H1 (cell line): ENCODE measurements at places on chromosomes 6 and 20. TPM values are rescaled to one million over a fixed set of nuclear protein-coding genes. Genes with fewer than 3 reads are reported as not detected.

Gene KIF6
- 0.65 and 1.5 TPM in 2 replicates for total RNA-seq

Gene GGT7
- 24.1 and 25.5 TPM in 2 replicates for total RNA-seq

Gene RIMS4
- 44.2 and 49.8 TPM in 2 replicates for total RNA-seq

Gene SSTR4
- not detected in 2 replicates for total RNA-seq

Gene LRRN4
- 0.61 and 0.89 TPM in 2 replicates for total RNA-seq

Gene ROMO1
- total RNA-seq, result 164 and 173 TPM in 2 replicates

Gene LIME1
- total RNA-seq, result 3.3 and 4.5 TPM in 2 replicates

Gene CSNK2A1
- 247 and 260 TPM in 2 replicates for total RNA-seq

- no peaks in the 10 kb centered on the region for H3K36me3 ChIP-seq
- DNase-seq, result no peak
- H3K27me3 ChIP-seq, result no peaks in the 10 kb centered on the region
- no peak overlapping the region for H3K27ac ChIP-seq
- H3K4me3 ChIP-seq, result no peak overlapping the region
Observed at GRCh38 chr20:39736434-39737327, 774.5 kb downstream of the DHX35 start.

DNA sequence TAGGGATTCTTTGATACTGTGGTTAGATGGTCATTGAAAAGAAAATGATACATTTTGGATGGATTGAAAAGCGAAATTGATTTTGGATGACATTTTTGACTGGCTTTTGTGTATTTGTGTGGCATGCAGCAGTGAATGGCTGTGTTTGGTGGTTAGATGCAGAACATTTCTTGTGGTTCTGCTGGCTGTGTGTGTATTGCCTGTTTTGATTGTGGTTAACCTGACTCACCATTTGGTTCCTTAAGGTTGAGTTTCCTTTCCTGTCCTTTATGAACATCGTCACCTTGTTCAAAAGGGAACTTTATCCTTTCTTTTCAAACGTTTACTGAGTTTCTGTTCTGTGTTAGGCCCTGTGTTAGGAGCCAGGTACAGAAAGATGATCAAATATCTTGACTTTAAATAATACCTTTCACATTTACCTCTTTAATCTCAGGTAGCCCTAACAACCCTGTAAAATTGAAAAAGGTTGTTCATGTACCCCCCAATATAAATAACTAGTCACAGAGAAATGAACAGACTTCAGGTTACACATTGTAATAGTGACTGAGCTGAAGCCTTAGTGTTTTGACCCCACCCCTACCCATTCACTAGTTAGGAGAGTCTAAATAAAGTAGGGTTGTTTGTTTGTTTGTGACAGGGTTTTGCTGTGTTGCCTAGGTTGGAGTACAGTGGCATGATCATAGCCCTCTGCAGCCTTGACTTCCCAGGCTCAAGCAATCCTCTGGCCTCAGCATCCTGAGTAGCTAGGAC lies 23.8 kb downstream of the ANKS1A start:
- H3K27me3 ChIP-seq, result no peaks in the 10 kb centered on the region
- H3K4me3 ChIP-seq, result no peak overlapping the region
- H3K36me3 ChIP-seq, result no peaks in the 10 kb centered on the region
- no peaks in the 10 kb centered on the region for H3K4me1 ChIP-seq
- no peak for DNase-seq

- H3K36me3 ChIP-seq, result no peaks in the 10 kb centered on the region
- no peaks in the 10 kb centered on the region for H3K27me3 ChIP-seq
- no peak overlapping the region for H3K4me3 ChIP-seq
- no peak overlapping the region for H3K27ac ChIP-seq
Observed at GRCh38 chr6:71194724-71195123, 93.9 kb upstream of the OGFRL1 start.

GRCh38 chr6:7214468-7214867 lies 98.5 kb downstream of the SSR1 start:
- no peak overlapping the region for H3K4me3 ChIP-seq
- H3K27ac ChIP-seq, result no peak overlapping the region
- H3K36me3 ChIP-seq, result peaks cover 11% of the 10 kb centered on the region
- peaks cover 4% of the 10 kb centered on the region; the same call in 1 of the 2 replicates for H3K4me1 ChIP-seq
- DNase-seq, result no peak

GRCh38 chr6:136612666-136613389 lies 62.6 kb upstream of the MAP7 start:
- H3K4me3 ChIP-seq, result no peak overlapping the region
- H3K36me3 ChIP-seq, result no peaks in the 10 kb centered on the region
- no peaks in the 10 kb centered on the region; the same call in none of the 2 replicates for H3K4me1 ChIP-seq

DNA sequence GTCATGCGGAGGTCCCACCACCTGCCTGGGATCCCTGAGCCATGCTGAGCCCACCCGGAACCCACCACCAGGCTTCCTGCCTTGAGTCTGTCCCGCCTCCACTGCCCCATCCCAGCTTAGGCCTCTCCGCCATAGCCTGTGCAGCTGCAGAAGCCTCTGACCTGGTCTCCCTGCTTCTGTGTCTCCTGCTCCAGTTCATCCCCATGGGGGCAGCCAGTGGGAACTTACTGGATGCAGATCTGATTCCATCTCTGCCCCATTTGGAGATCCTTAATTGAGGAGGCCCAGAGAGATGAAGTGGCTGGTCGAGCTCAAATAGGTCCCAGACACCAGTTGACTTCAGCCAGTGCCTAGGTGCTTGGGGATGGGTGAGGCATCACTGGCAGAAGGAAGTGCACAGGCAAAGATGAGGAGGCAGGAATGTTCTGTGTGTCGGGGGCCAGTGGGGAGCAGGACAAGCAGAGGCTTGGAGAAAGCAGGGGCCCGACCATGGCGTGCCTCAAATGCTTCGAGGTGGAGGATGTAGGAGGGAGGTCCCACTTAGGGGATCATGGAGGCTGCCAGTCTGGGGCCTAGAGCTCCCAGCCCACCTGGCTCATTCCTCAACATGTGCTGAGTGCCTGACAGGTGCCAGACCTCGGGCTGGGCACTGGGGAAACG lies 112.8 kb downstream of the TOX2 start:
- no peaks in the 10 kb centered on the region for H3K4me1 ChIP-seq
- DNase-seq, result no peak
- H3K27me3 ChIP-seq, result no peaks in the 10 kb centered on the region
- H3K36me3 ChIP-seq, result no peaks in the 10 kb centered on the region
- no peak overlapping the region for H3K27ac ChIP-seq
- H3K4me3 ChIP-seq, result no peak overlapping the region

GRCh38 chr6:85561750-85562357 lies 31.8 kb downstream of the SNX14 start:
- H3K4me3 ChIP-seq, result no peak overlapping the region
- no peak for DNase-seq
- no peaks in the 10 kb centered on the region for H3K36me3 ChIP-seq
- H3K27ac ChIP-seq, result no peak overlapping the region

DNA sequence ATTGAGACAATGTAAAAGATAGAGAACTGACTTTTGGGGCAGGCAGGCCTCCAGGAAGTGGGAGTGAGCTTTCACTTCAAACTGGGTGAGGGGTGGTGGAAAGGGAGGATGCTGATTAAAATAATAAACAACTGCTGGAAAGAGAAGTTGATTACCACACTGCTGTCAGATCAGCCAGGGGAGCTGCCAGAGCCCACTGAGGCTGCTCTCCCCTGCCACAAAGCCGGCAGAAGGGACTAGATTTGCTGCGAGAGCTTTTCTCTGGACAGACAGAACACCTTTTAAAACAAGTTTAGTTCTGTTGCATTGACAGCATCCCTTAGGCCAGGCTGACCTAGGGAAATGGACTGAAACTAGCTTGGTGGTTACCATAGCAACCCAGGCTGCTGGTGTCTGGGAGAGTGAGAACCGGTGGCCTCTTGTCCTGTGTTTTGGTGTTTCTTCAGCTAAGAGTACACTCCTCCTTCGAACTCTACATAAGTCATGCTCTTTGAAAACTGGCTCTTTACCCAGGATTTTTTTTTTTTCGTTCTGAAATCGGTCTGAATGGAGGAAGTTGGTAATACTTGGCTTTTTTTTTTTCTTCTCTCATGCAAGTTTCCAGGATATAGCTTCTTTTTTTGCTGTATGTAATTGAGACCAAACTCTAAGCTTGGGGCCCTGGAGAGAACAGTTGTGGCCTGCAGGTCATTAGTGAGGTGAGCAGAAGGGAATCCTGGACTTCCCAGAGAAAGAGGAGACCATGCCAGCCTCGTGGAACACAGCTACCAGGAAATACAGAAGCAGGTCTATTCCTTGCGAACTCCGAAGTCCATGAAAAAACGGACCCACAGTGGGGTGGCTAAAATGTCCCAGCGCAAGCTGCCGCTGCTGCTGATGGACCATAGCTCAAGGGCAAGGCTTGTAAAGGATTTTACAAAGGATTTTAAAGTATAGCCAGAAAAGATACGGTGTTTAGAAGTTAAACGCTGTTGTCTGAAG lies 374.4 kb downstream of the UTRN start:
- H3K4me1 ChIP-seq, result peaks cover 47% of the 10 kb centered on the region
- no peak overlapping the region for H3K27ac ChIP-seq
- no peaks in the 10 kb centered on the region for H3K27me3 ChIP-seq
- DNase-seq, result no peak

GRCh38 chr6:11050731-11051130 lies 6.6 kb upstream of the ELOVL2 start:
- H3K36me3 ChIP-seq, result no peaks in the 10 kb centered on the region
- no peak overlapping the region for H3K4me3 ChIP-seq
- H3K27me3 ChIP-seq, result no peaks in the 10 kb centered on the region; the same call in 1 of the 2 replicates
- no peak for DNase-seq
- no peaks in the 10 kb centered on the region for H3K4me1 ChIP-seq
- no peak overlapping the region for H3K27ac ChIP-seq

DNA sequence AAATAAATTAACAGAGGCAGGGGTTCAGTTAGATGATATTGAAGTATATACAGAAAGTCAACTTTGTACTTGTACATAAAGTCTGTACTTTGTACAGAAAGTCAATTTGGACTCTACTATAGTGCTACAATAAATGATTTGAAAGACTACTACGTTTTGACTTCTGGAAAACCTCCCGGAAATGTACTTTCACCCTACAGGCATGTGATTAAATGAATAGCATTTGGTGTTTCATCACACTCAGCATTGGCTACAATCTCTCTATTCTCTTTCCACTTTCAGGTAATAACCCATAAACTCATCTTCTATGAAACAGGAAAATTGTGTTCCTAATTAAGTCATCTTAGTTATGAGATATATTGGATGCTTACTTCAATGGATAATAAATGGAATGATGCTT lies 25.6 kb upstream of the MC3R start:
- H3K27me3 ChIP-seq, result no peaks in the 10 kb centered on the region
- DNase-seq, result no peak
- no peak overlapping the region for H3K27ac ChIP-seq
- no peak overlapping the region for H3K4me3 ChIP-seq
- H3K36me3 ChIP-seq, result no peaks in the 10 kb centered on the region

DNA sequence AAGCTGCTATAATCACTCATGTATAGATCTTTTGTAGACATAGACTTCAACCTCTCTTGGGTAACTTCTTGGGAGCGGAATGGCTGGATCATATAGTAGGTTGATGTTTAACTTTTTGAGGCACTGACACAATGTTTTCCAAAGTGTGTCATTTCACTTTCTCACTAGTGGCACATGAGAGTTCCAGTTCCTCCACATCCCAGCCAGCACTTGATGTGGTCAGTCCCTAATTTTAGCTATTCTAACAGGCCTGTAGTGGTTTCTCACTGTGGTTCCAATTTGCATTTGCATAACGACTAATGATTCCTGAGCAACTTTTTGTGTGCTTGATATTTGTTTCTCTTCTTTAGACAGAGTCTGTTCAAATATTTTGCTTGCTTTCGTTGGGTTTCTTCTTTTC lies 221.3 kb downstream of the DLL1 start:
- H3K4me1 ChIP-seq, result no peaks in the 10 kb centered on the region
- H3K27me3 ChIP-seq, result no peaks in the 10 kb centered on the region
- DNase-seq, result no peak
- no peak overlapping the region for H3K27ac ChIP-seq
- H3K36me3 ChIP-seq, result no peaks in the 10 kb centered on the region

DNA sequence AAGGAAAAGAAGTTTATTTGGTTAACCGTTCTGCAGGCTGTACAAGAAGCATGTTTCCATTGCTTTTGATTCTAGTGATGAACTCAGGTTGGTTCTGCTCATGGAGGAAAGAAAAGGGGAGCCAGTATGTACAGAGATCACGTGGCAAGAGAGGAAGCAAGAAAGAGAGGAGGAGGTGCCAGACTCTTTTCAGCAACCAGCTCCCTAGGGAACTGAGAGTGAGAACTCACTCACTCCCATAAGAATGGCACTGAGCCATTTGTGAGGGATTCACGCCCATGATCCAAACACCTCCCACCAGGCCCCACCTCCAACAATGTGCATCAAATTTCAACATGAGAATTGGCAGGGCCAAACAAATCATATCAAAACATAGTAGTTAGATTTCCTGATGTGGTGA lies 649.1 kb downstream of the EPM2A start:
- H3K27ac ChIP-seq, result no peak overlapping the region
- H3K36me3 ChIP-seq, result no peaks in the 10 kb centered on the region
- no peak for DNase-seq
- no peak overlapping the region for H3K4me3 ChIP-seq
- no peaks in the 10 kb centered on the region for H3K27me3 ChIP-seq

DNA sequence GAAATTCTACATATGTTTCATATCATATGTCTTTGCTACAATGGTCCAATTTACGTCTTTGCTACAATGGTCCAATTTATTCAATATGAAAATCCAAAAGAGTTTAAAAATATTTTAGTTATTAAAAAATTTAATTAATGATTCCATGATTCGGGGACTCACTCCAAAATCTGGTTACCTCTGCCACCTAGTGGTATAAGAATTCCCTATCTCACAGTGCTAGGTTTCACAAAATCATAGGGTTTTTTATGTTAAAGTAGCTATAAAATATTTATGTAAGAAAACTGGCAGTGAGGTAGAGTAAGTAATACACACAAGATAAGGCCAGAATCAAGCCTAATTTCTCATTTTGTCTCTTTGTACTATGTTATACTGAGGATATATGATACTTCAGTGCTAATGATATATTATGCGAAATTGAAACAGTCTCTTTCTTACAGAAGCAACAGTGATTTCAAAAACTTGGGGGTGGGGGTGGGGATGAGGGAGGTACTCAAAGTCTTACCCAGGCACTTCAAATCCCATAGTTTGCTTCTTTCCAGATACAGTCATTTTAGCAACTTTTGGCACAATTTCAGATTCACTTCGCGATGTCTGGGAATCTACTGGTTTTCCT lies 52.3 kb downstream of the HBS1L start:
- no peak for DNase-seq
- H3K4me1 ChIP-seq, result no peaks in the 10 kb centered on the region
- H3K36me3 ChIP-seq, result no peaks in the 10 kb centered on the region
- no peak overlapping the region for H3K4me3 ChIP-seq
- H3K27ac ChIP-seq, result no peak overlapping the region

GRCh38 chr6:108782179-108783041 lies 65.8 kb upstream of the ARMC2 start:
- H3K4me3 ChIP-seq, result peak overlapping the region; percentile 63
- no peaks in the 10 kb centered on the region for H3K36me3 ChIP-seq
- H3K27me3 ChIP-seq, result peaks cover 5% of the 10 kb centered on the region; the same call in 1 of the 2 replicates
- no peak overlapping the region for H3K27ac ChIP-seq

- H3K4me1 ChIP-seq, result peaks cover 16% of the 10 kb centered on the region
- H3K4me3 ChIP-seq, result no peak overlapping the region
- no peak overlapping the region for H3K27ac ChIP-seq
- H3K27me3 ChIP-seq, result no peaks in the 10 kb centered on the region; the same call in 1 of the 2 replicates
- peak; percentile 70 for DNase-seq
- H3K36me3 ChIP-seq, result no peaks in the 10 kb centered on the region
Observed at GRCh38 chr20:37911838-37912281, 8.9 kb downstream of the VSTM2L start.

GRCh38 chr20:62880147-62880934 lies 18.7 kb upstream of the TCFL5 start:
- no peak overlapping the region for H3K4me3 ChIP-seq
- H3K36me3 ChIP-seq, result no peaks in the 10 kb centered on the region
- no peak overlapping the region for H3K27ac ChIP-seq
- DNase-seq, result no peak
